Progenitor cell of endocrine pancreas (in vitro differentiated cells): ENCODE measurements at places on chromosomes 3 and 15.
A peak's percentile ranks its signal among the peaks of the same experiment; 100 is the strongest.

DNA sequence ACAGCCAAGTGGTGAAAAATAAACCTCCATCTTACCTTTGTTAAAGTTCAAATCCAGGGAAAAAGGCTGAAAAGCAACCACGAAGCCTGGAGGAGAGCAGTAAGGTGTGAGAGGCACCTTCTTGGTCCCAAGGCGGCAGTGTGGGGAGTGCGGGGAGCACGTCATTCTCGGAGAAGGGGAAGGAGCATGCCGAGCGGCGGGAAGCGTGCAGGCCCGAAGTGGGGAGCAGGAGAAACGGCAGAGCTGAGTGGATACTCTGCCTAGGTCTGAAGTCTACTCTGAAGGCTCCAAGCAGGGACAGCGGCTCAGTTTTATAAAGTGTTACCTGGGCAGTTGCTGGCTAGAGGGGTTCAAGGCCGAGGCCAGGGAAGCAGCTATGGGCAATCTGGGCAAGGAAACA is 96.9 kb downstream of the RYK start:
- H3K4me1 ChIP-seq = no peaks in the 10 kb centered on the region
- peaks cover 26% of the 10 kb centered on the region for H3K36me3 ChIP-seq
- no peak overlapping the region for H3K27ac ChIP-seq
- H3K27me3 ChIP-seq = no peaks in the 10 kb centered on the region
- no peak for DNase-seq

DNA sequence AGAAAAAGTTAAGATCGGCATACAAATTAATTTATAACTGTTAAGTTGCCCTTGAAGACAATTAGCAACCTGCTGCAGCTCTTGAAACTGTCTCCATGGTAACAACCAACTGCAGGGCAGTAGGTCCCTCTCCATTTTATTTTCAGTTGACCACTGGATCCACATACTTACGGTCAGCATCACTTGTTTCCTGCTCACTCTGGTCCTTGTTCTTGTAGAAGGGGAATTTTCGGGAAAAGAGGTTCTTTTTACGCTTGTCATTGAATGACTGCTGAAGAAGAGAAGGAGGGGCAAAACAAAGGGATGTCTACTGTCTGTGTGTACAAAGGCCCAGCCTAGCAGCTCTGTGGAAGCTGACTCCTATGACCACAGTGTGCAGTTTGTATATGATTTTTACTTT is 46.8 kb upstream of the MELTF start:
- H3K4me1 ChIP-seq = no peaks in the 10 kb centered on the region
- H3K4me3 ChIP-seq = no peak overlapping the region
- no peaks in the 10 kb centered on the region for H3K27me3 ChIP-seq
- peaks cover 15% of the 10 kb centered on the region for H3K36me3 ChIP-seq
- no peak for DNase-seq
- H3K27ac ChIP-seq = no peak overlapping the region

GRCh38 chr15:44536302-44536961 is 515 bp upstream of the EIF3J start:
- peak overlapping the region; percentile 88 for H3K4me3 ChIP-seq
- peaks cover 14% of the 10 kb centered on the region for H3K36me3 ChIP-seq
- DNase-seq = peak; percentile 71
- H3K27ac ChIP-seq = peak overlapping the region; percentile 95
- peaks cover 19% of the 10 kb centered on the region for H3K4me1 ChIP-seq
- H3K27me3 ChIP-seq = no peaks in the 10 kb centered on the region

DNA sequence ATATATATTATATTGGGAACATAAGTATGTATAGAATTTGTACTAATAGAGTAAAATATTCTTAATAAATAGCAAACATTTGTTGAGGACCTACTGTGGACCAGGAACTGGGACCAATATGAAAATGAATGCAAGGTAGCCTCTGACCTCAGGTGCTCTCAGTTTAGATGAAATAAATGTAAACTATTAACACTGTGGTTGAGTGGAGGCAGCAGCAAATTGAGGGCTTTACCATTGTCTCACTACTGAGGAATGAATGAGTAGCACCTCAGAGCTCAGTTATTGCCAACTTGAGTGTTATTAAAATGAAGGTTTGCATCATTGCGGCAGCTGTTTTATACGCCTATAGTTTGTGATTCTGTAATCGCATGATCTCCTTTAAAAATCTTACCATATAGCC is 90.9 kb upstream of the CGNL1 start:
- peaks cover 6% of the 10 kb centered on the region for H3K4me1 ChIP-seq
- H3K36me3 ChIP-seq = peaks cover 33% of the 10 kb centered on the region
- no peak overlapping the region for H3K4me3 ChIP-seq
- peak overlapping the region; percentile 84 for H3K27ac ChIP-seq
- H3K27me3 ChIP-seq = no peaks in the 10 kb centered on the region

DNA sequence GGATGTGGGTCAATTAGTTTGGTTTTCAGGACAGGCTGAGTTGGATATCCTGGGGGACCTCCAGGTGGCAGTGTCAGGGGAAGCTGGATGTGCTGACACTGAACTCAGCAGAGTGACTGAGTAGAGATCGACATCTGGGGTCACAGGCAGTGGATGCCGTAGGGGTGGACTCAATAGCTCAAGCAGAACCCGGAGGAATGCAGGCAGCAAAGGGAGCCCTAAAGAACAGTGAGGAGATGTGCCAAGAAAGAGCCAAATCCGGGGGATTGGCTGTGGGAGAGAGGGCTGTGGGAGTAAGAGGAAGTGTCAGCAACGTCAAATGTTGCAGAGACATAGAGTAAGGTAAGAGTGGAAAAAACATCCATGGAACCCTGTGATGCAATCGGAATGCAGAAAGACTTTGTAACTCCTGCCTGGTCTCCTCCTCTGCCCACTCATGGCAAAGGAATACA is 11.6 kb downstream of the CCR5AS start:
- H3K4me1 ChIP-seq = peaks cover 6% of the 10 kb centered on the region
- H3K27me3 ChIP-seq = peaks cover 17% of the 10 kb centered on the region
- H3K27ac ChIP-seq = peak overlapping the region; percentile 53
- H3K4me3 ChIP-seq = no peak overlapping the region

- peaks cover 11% of the 10 kb centered on the region for H3K27me3 ChIP-seq
- DNase-seq = no peak
- H3K4me3 ChIP-seq = no peak overlapping the region
- H3K27ac ChIP-seq = no peak overlapping the region
- no peaks in the 10 kb centered on the region for H3K36me3 ChIP-seq
Measured at GRCh38 chr3:117630885-117631284, 921.3 kb downstream of the TUSC7 start.

GRCh38 chr3:149101154-149101553 is 14.8 kb upstream of the HLTF start:
- DNase-seq = no peak
- H3K4me3 ChIP-seq = no peak overlapping the region
- H3K4me1 ChIP-seq = no peaks in the 10 kb centered on the region
- no peaks in the 10 kb centered on the region for H3K27me3 ChIP-seq
- H3K27ac ChIP-seq = no peak overlapping the region

GRCh38 chr3:106913111-106913698 is 464.0 kb upstream of the CCDC54 start:
- DNase-seq = no peak
- no peaks in the 10 kb centered on the region for H3K4me1 ChIP-seq
- H3K4me3 ChIP-seq = no peak overlapping the region
- H3K27ac ChIP-seq = no peak overlapping the region
- no peaks in the 10 kb centered on the region for H3K27me3 ChIP-seq

DNA sequence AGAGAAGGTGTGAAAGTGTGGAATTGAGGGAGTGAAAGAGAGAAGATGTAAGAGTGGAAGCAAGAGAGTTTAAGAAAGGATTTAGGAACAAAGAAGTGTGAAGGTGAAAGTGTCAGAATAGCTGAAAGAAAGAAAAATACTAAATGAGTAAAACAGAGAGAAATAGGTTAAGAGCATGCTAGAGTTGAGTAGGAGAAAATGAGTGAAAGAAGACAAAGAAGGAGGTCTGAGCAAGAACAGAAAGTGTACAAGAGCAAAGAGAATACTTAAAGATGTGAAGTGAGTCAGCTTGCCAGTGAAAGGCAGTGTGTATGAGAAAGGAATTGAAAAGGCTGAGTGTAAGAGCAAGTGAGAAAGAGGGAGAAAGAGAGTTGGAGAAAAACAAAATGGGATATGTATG is 348.8 kb upstream of the BCHE start:
- no peak overlapping the region for H3K27ac ChIP-seq
- no peaks in the 10 kb centered on the region for H3K36me3 ChIP-seq
- no peak for DNase-seq
- H3K4me3 ChIP-seq = no peak overlapping the region

- H3K4me3 ChIP-seq = peak overlapping the region; percentile 77
- DNase-seq = peak; percentile 10
- H3K4me1 ChIP-seq = peaks cover 9% of the 10 kb centered on the region
- peak overlapping the region; percentile 84 for H3K27ac ChIP-seq
- H3K27me3 ChIP-seq = peaks cover 43% of the 10 kb centered on the region
Measured at GRCh38 chr3:136819392-136819730, 435 bp downstream of the SLC35G2 start.

DNA sequence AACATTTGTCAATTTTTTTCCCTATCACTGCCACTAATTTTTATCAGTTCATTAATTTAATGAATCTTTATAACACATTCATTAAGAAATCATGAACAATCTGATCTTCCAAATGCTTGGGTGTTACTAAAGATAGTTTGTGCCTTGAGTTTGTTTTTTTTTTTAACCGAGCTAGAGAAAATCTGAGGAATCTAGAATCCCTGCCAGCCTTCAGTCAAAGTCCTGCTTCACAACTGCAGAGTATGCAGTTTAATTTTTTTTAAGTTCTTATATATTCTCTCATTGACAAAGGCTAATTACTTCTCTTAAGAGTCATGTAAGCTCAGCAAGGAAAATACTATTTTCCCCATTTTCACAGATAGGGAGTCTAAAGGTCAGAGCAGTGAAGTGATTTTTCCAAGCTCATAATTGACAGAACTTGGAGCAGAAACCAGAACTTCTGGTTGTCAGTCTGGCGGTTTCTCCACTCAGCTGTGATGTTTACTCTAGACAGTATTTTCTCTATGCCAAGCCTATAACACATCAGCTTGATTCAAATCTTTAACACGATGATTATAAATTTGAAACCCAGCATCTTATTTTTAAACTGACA is 55.7 kb downstream of the TNIK start:
- H3K27me3 ChIP-seq = peaks cover 5% of the 10 kb centered on the region
- H3K27ac ChIP-seq = no peak overlapping the region
- H3K36me3 ChIP-seq = peaks cover 1% of the 10 kb centered on the region

- peaks cover 1% of the 10 kb centered on the region for H3K4me1 ChIP-seq
- peaks cover 18% of the 10 kb centered on the region for H3K36me3 ChIP-seq
- H3K27ac ChIP-seq = peak overlapping the region; percentile 81
- DNase-seq = no peak
- H3K27me3 ChIP-seq = no peaks in the 10 kb centered on the region
Measured at GRCh38 chr3:194632809-194633348, 340 bp downstream of the TMEM44 start.

GRCh38 chr3:56976651-56977560 is 83.6 kb upstream of the SPATA12 start:
- H3K36me3 ChIP-seq = no peaks in the 10 kb centered on the region
- H3K27ac ChIP-seq = no peak overlapping the region
- no peak for DNase-seq
- H3K27me3 ChIP-seq = no peaks in the 10 kb centered on the region
- no peak overlapping the region for H3K4me3 ChIP-seq
- no peaks in the 10 kb centered on the region for H3K4me1 ChIP-seq

GRCh38 chr3:31180274-31180673 is 285.8 kb upstream of the GADL1 start:
- peaks cover 1% of the 10 kb centered on the region for H3K4me1 ChIP-seq
- no peak overlapping the region for H3K27ac ChIP-seq
- DNase-seq = no peak
- H3K36me3 ChIP-seq = no peaks in the 10 kb centered on the region

- no peaks in the 10 kb centered on the region for H3K27me3 ChIP-seq
- no peak overlapping the region for H3K27ac ChIP-seq
Measured at GRCh38 chr15:23472678-23473077, 25.6 kb upstream of the GOLGA6L2 start.

DNA sequence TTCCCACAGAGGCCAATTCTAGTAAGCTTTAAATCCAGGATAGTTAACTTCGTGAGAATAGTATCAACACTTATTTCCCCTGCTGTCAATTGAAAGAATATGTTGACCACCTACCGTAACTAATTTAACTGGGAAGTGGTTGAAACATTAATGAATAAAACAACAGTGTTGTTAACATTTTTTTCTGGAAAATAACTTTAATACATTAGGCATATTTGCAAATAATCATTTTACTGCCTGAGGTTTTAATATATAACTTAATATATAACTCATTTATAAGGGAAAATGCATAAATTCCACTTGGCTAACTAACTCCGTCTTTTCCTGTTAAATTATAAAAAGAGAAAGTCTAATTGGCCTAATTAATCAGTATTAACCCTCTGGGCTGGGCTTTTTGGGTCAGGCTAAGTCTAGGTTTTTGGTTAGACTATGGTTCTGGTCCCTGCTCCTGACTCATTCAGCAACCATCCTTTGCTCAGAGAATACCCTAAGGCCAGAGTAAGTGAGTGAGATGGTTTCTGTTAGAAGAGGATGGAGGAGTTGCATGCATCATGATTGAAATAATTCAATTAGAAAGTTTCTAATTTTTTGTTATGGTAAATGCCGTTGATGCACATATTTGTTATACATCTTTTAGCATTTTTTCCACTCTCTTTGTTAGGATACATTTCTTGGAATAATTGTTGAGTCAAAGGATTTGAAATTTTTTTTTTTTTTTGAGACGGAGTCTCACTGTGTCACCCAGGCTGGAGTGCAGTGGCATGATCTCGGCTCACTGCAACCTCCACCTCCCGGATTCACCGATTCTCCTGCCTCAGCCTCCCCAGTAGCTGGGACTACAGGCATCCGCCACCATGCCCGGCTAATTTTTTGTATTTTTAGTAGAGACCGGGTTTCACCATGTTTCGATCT is 10.8 kb upstream of the SKIL start:
- no peak for DNase-seq
- peaks cover 19% of the 10 kb centered on the region for H3K4me1 ChIP-seq
- H3K4me3 ChIP-seq = no peak overlapping the region
- no peaks in the 10 kb centered on the region for H3K36me3 ChIP-seq
- H3K27ac ChIP-seq = no peak overlapping the region
- H3K27me3 ChIP-seq = no peaks in the 10 kb centered on the region
